SK-N-DZ (cell line): ENCODE measurements at places on chromosomes 7 and 10.
A peak's percentile ranks its signal among the peaks of the same experiment; 100 is the strongest.

- DNase-seq: no peak
These were observed 22.9 kb downstream of the PDGFA start for GRCh38 chr7:496528-497295.

DNA sequence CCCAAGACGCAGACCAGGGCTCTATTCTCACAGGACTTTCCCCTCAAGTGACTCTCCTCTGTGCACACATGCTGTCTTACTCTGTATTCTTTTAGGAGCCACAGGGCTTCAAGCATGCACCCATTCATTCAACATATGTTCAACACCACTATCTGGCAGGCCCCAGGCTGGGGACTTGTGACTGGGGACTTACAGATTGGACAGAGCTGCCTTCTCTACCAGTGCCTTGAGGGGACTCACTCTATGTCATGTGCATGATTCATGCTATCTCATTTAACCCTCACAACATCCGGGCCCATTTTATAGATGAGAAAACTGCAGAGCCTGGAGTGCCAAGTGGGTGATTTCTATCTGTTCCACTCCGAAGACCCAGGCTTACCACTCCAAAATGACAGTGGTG is 34.3 kb downstream of the MYL10 start:
- no peak for DNase-seq

DNA sequence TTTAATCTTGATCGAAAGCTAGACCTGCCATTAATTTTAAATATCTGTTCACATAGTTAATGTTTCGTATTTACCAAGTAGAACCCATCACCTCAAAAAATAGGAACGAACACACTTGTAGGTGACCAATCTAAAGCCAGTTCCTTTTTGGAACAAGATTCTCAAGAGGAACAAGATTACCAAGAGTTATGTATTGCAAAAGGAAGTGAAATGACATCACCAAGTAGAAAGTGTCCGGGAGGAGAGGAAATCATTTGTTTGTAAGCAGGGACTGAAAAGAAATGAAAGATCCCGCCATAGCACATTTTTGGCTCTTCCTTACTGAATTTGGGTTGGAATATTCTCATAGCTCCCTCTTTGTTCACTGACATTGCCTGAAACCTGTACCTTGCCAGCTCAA is 1200.5 kb downstream of the SORCS1 start:
- DNase-seq: no peak

GRCh38 chr7:20401861-20402746 is 71.4 kb downstream of the ITGB8 start:
- DNase-seq: no peak

GRCh38 chr10:76554033-76554408 is 1083.6 kb downstream of the KCNMA1 start:
- peak; percentile 81 for DNase-seq

DNA sequence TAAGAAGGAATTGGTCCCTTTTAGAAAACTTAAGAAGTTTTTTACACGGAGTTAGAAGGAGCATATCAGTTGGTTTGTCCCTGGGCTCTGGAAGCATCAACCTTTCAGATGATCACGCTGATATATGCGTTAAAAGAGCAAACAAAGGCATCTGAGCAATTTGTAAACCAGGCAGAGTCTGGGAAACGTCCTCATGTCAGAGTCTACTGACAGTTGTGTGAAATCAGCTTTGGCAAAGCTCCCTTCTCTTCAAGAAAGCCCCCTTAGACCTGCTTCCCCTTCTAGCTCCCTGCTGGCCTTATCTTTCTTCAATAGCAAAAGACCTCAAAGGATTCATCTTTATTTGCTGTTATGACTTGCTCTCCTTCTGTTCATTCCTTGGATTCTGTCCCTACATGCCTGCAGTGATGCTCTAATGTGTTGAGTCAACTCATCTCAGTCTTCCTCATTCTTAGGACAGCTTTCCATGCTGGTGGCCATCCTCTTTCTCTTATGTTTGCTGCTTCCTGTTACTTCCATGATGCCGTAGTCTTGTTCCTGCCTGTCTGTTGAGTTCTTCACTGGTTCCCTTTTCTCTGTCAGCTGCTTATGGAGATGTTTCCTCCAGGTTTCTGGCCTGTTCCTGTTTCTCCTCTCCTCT is 106.5 kb upstream of the BMPER start:
- peak; percentile 42 for DNase-seq

- peak; percentile 26 for DNase-seq
These were observed 239.9 kb downstream of the ADRA2A start for GRCh38 chr10:111316722-111317212.

- DNase-seq: no peak
These were observed 50.4 kb downstream of the DYNC1I1 start for GRCh38 chr7:95822717-95823116.

- DNase-seq: no peak
These were observed 762.4 kb downstream of the GRID1 start for GRCh38 chr10:85604136-85604725.

DNA sequence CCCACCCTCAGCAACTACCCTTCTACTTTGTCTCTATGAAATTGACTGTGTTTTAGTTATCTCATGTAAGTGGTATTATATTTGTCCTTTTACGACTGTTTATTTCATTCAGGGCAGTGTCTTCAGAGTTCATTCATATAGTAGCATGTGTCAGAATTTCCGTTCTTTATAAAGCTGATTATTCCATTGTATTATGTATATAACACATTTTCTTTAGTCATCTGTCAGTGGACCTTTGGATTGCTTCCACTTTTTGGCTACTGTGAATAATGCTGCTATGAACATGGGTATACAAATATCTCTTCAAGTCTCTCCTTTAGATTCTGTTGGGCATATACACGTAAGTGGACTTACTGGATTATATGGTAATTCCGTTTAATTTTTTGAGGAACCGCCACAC is 14.5 kb downstream of the SLF2 start:
- DNase-seq: no peak

GRCh38 chr10:88138319-88138848 is 275.0 kb downstream of the PTEN start:
- DNase-seq: no peak

GRCh38 chr10:131569851-131570715 is 258.6 kb upstream of the TCERG1L start:
- no peak for DNase-seq

- no peak for DNase-seq
These were observed 145.4 kb upstream of the ASAH2 start for GRCh38 chr10:50396491-50397311.

DNA sequence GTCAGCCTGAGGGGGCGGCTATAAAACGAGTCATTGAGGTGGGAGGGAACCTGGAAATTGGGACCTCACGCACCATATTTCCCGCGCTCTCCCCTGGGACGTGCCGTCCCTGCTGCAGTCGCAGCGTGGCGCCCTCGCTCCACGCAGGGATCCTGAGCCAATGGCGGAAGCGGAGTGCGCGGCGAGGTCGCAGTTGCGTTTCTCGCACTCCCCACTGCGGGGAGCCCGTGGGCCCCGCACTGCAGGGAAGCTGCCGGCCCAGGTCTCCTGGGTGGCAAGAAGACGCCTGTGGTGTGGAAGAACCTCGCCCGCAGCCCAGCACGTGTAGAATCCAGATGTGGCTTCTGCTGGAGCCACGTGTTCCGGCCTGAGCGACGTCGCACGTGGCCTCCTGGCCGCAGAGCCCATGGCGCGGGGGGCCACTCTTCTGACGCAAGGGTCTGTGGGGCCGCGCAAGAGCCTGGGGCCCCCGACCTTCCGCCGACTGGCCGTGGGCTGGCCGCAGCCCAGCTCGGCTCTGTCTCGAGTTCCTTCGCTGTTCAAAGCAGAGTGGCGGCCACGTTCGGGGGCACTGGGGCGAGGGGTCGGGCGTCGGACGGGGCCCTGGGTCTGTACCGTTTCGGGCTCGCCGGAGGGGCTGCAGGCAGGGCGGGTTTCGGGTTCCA is 26.4 kb downstream of the HIF1AN start:
- DNase-seq: peak; percentile 76

- DNase-seq: no peak
These were observed 49.0 kb downstream of the PRR15 start for GRCh38 chr7:29612596-29612995.

DNA sequence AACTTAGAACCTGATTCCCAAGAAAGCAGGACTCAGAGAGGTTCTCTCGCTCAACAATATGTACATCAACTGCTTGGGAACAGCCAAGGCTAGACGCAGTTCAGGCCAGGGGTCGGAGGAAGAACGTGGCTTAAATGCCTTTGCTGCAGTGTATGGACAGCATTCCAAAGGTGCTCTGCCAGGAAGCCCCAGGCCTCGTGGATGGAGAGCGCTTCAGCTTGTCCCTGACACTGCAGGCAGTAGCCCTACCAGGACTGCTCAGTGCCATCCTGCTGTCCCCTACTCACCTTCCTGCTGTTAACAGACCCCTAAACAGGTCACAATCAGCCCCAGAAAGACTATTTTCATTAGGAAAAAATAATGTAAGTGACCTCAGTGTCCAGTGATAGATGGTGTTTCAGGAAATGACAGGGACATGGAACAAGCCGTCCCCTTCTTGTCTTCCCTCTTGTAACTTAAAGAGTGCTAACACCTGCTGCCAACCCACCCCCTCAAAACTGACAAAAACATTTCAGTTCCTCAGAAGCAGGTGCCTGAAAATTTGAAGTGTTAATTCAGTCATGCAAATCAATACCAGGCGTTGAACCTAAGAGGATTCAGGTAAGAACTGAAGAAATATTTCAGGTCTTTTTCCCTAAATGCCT is 16.5 kb downstream of the CREB3L2 start:
- no peak for DNase-seq

DNA sequence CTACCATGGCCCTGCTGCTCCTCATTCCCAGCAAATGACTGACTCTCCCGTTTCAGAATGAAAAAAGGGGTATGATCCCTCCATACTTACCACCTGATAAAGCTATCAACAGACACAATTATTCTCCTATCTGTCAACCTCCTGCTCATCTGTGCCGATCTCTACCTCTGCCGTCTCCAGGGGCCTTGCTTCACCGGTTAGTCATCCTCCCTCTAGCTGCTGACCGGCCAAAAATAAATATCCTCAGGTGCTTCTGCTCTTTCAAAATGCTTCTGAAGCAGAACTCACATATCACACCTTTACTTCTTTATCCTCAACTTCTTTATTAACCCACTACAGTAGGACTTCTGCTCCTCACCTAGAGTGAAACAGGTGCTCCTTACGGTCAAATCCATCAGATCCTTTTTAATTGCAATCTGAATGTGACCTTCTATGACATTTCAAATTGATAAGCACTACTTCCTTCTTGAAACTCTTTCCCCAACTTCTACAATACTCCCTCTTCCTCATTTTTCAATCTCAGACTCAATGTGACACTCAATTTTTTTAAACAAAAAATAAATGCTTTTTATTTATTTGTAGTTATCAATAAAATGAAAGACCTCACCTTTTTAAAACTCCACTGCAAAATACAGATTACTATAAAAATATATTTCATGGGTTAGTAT is 63.2 kb downstream of the LMBR1 start:
- DNase-seq: no peak

DNA sequence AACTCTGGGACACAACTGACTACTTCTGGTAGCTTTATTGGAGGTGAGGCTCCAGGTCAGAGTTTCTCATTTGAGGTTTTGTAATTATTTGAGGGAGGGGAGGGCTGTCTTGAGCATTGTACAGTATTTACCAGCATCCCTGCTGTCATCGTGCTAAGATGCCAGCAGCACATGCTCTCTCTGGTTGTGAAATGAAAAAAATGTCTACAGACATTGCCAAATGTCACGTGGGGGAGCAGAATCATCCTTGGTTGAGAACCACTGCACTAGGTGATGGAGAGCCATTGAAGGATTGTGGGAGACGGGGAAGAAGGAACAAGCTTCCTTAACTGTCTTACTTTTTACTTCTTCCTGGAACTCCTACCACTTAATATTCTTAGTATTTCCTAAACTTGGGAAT is 5.0 kb downstream of the SEPTIN7 start:
- no peak for DNase-seq

- DNase-seq: no peak
These were observed 124.9 kb downstream of the DLG5 start for GRCh38 chr10:77801474-77802161.

GRCh38 chr7:88735920-88736319 is 23.6 kb upstream of the ZNF804B start:
- no peak for DNase-seq

DNA sequence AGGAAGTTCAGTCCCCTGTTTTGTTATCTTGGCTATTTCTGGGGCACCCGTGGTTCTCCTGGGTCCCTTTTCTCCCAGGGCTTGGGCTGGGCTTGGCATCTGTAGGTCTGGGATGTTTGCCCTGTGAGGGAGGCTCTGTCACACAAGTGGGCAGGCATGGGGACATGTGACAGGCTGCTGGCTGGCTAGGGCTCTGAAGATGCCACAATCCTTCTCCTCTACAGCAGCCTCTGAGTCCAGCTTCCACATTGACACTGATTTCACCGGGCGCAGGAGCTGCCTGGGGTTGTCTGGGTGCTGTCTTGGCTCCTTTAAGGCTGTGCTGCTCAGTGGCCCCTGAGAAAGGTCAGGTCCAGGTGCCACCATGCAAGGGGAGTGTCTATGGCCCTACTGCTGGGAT is 37.4 kb upstream of the ZNF716 start:
- DNase-seq: no peak

DNA sequence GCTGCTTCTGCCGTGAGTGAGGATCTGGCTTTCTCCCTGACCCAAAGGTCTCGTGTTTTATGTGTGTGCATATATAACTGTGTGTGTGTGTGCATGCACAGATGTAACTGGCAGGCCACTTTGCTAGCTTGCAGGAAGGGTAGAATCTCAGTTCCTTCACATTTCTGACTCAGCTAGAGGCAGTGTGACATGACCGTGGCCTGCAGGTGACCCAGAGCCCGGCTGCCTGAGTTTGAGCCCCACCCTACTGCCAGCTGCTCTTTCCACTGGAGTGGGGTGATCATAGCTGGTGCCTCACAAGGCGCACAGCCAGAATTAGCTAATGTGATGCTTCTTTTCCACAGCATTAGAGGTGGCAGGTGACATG is 9.3 kb upstream of the MYL7 start:
- no peak for DNase-seq

DNA sequence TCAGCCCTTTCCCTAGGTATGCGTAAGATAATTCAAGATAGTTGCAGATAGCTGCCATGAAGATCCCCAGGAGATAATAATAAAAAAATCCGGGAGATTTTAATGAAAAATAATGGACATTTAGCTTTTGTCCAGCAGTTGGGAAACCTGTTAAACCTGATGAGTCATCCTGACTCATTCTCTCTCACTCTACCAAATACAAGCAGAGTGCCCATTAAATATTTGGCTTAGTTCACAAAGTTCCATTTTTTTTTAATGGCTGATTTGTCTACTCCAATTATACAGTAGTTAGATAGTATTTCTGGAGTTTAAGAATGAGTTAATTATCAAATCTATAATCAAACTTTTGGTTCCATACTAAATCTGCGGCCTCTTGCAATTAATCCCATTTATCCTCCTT is 2.1 kb upstream of the SHTN1 start:
- DNase-seq: no peak

DNA sequence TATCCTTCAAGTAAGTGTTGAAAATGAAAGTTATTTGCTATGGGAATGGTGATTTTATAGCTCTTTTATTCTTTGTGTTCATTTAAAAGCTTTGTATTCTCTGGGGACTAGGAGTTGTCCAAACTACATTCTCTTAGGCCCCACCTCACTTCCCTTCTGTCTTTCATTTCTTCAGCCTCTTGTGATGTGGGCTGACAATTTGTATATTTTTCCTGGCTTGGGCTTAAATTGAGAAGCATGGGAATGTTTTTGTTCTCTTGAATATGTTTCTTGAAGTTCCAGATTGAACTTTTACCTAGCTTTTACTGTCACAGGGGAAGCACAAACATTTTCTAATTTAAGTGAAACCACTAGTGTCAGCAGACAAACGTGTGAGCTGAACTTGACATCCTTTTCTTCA is 27.9 kb downstream of the BBS9 start:
- DNase-seq: no peak
